HCT116 (cell line): ENCODE measurements at places on chromosomes 5 and 9. TPM values are rescaled to one million over a fixed set of nuclear protein-coding genes. Genes with fewer than 3 reads are reported as not detected.

CCL27 gene
- total RNA-seq, result 1.0 TPM

CDH10 gene
- not detected for total RNA-seq

DNAJB5 gene
- 3.6 TPM for total RNA-seq

CD274 gene
- total RNA-seq, result 2.5 TPM

STING1 gene
- total RNA-seq, result 17.7 TPM

TRMT10B gene
- total RNA-seq, result 5.5 TPM
